ENCODE measurements at places on chromosomes 4 and X. TPM values are rescaled to one million over a fixed set of nuclear protein-coding genes. Genes with fewer than 3 reads are reported as not detected.

- H3K4me3 ChIP-seq, result no peak overlapping the region
- H3K27me3 ChIP-seq, result no peaks in the 10 kb centered on the region
- no peaks in the 10 kb centered on the region for H3K36me3 ChIP-seq
- DNase-seq, result peak; percentile 2
- H3K4me1 ChIP-seq, result no peaks in the 10 kb centered on the region
Measured at GRCh38 chr4:103591841-103592240, 127.9 kb downstream of the TACR3 start.

DNA sequence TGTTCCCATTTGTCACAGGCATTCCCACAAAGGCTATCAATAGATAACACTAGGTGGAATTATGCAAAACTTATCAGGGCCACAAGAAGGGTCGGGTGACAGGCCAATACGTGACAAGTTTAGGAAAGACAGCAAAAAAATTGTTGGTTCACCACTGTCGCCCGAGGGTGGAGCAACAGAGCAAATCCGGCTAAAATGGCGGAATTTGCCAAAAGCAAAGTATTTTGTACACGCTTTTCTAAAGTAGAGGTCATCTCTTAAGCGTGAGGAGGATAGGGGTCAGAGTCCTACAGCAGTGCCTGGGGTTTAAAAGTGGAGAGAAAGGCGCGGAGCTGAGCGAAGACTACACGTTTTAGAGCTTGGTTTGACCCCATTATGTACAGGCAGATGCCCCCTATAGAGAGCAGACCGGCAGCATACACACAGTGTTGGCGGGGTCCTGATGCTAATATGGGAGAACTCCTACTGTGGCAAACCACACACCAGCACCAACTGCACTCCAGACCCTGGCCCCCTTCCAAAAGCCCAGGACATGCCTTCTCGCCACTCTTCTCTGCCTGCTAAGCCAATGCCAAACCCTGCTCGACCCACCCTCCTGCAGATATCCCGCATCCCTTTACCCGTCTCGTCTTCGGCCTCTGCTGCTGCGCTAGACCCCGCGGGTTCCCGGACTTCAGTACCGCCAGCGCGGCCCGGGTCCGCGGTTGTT, 733 bp downstream of the CCNA2 start:
- H3K27me3 ChIP-seq, result no peaks in the 10 kb centered on the region
- peaks cover 2% of the 10 kb centered on the region for H3K4me1 ChIP-seq
- H3K27ac ChIP-seq, result no peak overlapping the region
- peaks cover 8% of the 10 kb centered on the region for H3K36me3 ChIP-seq
- peak; percentile 49 for DNase-seq

- peak; percentile 31 for DNase-seq
- no peaks in the 10 kb centered on the region for H3K27me3 ChIP-seq
- no peak overlapping the region for H3K27ac ChIP-seq
Measured at GRCh38 chrX:76147106-76147505, 25.8 kb upstream of the PBDC1 start.

- H3K4me1 ChIP-seq, result no peaks in the 10 kb centered on the region
- no peak overlapping the region for H3K27ac ChIP-seq
- no peaks in the 10 kb centered on the region for H3K27me3 ChIP-seq
- no peak overlapping the region for H3K4me3 ChIP-seq
- H3K36me3 ChIP-seq, result no peaks in the 10 kb centered on the region
- DNase-seq, result no peak
Measured at GRCh38 chrX:63258144-63258543, 93.0 kb downstream of the SPIN4 start.

DNA sequence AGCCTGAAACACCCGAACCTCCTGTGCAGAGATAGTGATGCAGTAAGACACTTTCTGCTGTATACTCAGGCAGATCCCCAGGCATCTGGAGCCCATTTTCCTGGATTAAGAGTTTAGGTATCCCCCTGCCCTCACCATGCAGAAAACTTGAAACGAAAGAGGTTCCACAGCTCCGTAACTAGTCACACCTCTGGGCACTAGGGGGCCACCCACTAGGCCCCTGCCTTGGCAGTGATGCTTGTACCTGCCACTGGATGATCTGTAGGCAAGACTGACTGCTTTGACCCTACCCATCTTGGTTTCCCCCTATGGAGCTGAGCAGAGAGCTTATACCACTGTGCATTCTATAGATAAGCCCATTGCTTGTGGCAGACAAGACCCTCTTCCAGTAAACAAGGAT, 940.6 kb downstream of the PCDH19 start:
- H3K4me3 ChIP-seq, result no peak overlapping the region
- DNase-seq, result no peak
- H3K4me1 ChIP-seq, result no peaks in the 10 kb centered on the region
- no peaks in the 10 kb centered on the region for H3K36me3 ChIP-seq

DNA sequence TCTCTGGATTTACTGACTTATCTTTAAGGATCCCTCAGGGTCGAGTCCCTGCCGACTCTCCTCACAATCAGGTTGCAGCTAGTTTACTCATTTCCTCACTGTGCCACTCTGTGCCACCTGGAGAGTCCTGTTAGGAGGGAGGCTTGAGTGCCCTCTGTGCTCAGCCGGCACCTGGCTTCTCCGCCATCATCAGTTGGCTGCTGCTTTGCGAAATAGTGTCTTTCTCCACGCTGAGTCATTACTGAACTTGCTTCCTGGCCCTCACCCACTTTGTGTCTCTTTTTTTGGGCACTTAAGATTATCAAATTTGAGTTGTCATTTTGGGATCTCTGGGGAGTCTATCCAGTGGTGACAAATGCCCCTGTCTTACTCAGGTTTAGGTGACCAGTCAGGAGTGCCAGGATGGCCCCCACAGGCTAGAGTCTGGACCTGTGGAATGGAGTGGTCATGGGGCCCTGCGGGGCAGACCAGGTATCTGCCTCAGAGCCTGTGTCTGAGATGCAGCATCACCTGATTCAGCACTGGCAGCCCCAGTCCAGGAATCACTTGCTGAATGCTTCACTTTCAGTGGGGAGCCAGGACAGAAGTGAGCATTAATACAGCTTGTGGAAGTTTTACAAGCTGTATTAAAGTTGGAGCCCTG, 37.7 kb downstream of the JADE1 start:
- H3K27ac ChIP-seq, result no peak overlapping the region
- H3K36me3 ChIP-seq, result peaks cover 15% of the 10 kb centered on the region
- H3K4me1 ChIP-seq, result no peaks in the 10 kb centered on the region
- no peak for DNase-seq

DNA sequence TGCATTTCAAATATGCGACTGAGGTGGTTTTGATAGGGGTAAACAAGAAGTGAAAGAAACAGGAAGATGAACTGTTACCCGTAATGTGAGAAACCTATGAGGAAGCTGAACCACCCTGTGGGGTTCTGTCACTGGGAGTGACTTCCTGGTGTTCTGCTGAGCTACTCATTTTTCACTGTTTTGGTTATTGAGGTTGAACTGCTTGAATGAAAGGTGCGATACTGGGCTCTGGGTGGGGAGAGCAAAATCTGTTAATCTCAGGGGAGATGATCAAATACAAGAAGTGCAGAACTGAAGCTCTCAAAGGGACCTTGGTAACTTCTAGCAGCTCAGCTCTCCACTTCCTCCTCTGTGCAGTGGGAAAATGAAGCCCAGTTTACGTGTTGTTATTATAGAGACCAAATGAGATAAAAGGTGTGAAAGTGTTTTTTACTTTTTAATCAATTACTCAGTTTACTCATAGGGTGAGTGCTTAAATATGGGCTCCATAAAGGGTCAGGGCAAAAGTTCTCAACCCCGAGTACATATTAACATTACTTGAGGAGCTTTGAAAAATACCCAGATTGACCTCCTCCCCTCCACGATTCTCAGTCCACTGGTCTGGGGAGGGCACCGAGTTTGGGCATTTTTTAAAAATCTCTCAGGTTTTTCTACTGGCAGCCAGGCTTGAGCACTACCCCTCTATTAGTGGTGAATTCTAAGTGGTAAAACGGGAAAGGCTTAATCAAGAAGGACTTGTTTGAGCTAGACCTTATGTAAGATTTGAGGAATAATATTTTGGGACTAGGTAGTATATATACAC, 66.7 kb downstream of the COQ2 start:
- H3K4me1 ChIP-seq, result no peaks in the 10 kb centered on the region
- H3K27ac ChIP-seq, result peak overlapping the region; percentile 28
- no peaks in the 10 kb centered on the region for H3K27me3 ChIP-seq
- DNase-seq, result peak; percentile 4

- DNase-seq, result peak; percentile 2
- H3K4me3 ChIP-seq, result no peak overlapping the region
- no peaks in the 10 kb centered on the region for H3K27me3 ChIP-seq
- H3K4me1 ChIP-seq, result no peaks in the 10 kb centered on the region
- no peak overlapping the region for H3K27ac ChIP-seq
- no peaks in the 10 kb centered on the region for H3K36me3 ChIP-seq
Measured at GRCh38 chr4:189974056-189974455, 33.4 kb downstream of the FRG1 start.

GRCh38 chr4:173167758-173168395, 734 bp upstream of the GALNT7 start:
- no peak overlapping the region for H3K27ac ChIP-seq
- peak; percentile 61 for DNase-seq
- no peaks in the 10 kb centered on the region for H3K36me3 ChIP-seq
- no peaks in the 10 kb centered on the region for H3K4me1 ChIP-seq

DNA sequence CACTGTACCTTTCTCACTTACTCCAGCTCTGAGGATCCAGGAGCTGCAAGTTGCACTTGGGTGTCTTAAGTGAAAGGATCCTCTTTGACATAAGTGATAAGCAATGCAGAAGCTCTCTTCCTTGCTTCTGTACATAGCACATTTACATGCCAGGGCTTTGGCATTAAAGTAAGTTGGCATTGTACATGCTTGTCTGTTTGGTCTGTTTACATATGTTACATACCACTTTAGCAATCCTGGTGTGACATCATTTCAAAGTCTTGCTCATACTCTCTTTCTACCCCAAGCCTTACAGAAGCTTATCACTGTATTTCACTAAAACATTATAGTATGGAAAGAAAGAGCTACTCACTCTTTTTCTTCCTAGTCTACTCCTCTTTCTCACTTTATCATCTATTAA, 2548.3 kb downstream of the ARAP2 start:
- no peaks in the 10 kb centered on the region for H3K27me3 ChIP-seq
- no peak overlapping the region for H3K4me3 ChIP-seq
- no peak overlapping the region for H3K27ac ChIP-seq
- DNase-seq, result no peak

DNA sequence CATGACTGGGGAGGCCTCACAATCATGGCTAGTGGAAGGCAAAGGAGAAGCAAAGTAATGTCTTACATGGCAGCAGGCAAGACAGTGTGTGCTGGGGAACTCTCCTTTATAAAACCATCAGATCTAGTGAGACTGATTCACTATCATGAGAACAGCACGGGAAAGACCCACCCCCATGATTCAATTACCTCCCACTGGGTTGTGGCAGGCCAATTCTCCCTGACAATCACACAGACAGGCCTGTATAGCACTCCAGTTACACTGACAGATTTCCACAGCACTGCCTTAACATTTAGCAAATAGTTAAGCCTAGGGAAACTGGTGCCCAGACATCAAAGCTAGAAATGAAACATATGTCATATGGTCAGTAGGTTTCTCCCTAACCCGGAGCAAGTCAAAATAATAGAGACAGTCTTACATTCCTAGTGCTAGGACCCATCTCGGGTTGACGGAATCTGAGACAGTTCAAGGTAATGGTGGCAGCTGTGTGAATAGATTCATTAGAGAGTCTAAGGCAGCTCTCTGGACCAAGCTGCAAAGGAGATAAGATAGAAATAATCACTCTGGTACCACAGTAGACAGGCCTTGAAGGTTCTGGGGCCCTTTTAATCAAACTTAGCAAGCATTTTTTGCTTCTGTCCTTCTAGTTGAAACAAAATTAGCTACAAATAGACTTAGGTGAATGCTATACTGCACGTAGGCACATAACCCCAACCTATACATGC, 9.4 kb upstream of the HERC5 start:
- H3K4me1 ChIP-seq, result no peaks in the 10 kb centered on the region
- DNase-seq, result peak; percentile 71
- H3K27ac ChIP-seq, result no peak overlapping the region

DNA sequence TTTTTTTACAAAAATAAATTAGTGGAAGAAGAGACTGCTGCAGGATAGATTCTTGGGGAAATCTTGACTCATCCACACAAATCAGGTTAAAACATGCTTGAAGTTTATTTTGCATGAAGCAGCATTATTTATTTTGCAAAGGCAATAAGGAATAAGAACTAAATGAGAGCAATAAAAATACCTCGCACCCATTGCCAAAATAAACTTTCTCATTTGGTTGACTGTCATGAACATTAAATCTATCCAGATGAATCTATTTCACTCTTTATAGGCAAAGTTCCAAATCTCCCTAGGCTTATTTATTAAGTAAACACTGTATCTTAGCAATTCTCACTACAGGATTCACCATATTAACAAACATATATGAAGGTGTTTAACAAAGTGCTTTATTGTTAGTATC, 58.9 kb downstream of the HOPX start:
- H3K4me1 ChIP-seq, result no peaks in the 10 kb centered on the region
- H3K36me3 ChIP-seq, result no peaks in the 10 kb centered on the region
- H3K27ac ChIP-seq, result no peak overlapping the region
- no peaks in the 10 kb centered on the region for H3K27me3 ChIP-seq
- H3K4me3 ChIP-seq, result no peak overlapping the region
- DNase-seq, result no peak

DNA sequence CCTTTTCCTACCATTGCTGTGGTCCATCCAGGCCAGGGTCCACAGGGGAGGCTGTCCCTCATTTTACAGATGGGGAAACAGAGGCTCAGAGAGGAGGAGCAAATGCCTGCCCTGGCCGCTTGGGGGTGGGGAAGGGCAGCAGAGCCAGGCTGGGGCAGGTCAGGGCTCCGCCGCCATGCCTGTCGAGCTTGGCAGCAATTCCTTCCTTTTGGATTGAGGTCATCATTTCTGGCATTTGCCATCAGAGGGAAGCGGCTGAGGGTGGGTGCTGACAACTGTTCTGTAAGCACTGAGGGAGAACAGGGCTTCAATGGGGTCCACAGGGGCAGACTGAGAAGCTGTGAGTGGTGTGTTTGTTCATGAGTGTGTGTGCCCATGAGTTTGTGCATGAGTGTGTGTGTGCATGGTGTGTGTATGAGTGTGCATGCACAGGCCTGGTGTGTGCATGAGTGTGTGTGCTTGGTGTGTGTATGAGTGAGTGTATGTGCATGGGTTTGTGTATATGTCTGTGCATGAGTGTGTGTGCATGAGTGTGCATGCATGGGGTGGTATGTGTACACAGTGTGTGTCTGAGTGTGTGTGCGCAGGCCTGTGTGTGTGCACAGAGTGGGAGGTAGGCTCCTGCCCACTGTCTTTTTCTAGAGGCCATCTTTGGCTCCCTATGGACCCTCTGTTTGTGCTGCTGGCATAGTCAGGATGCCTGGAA, 115.2 kb downstream of the SORCS2 start:
- DNase-seq, result peak; percentile 31
- H3K4me1 ChIP-seq, result no peaks in the 10 kb centered on the region

DNA sequence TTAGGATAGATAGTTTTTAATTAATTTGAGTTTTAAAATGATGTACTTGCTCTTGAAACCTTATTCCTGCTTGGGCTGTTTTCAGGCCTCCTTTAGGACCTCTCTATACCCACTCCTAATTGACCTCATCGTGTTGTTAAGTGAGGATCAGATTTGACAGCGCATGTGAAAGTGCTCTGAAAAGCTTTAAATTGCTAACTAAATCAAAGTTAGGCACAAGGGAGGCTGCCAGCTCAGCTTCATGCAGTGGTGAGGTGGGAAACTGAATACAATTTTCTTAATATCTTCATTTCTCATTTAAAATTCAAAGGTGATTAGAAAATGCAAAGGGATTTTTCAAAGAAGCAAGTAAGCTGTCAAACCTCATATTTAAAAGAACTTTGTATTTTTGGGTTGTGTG, 20.0 kb downstream of the FHDC1 start:
- H3K4me3 ChIP-seq, result no peak overlapping the region
- DNase-seq, result no peak
- H3K27ac ChIP-seq, result no peak overlapping the region
- H3K4me1 ChIP-seq, result peaks cover 33% of the 10 kb centered on the region
- peaks cover 6% of the 10 kb centered on the region for H3K36me3 ChIP-seq
- H3K27me3 ChIP-seq, result no peaks in the 10 kb centered on the region

MECP2 gene
- polyA plus RNA-seq, result 24.5 TPM

TREX2 gene
- polyA plus RNA-seq, result 0.61 TPM

ADRA2C gene
- 1.6 TPM for polyA plus RNA-seq

DSPP gene
- not detected for polyA plus RNA-seq

HTN1 gene
- polyA plus RNA-seq, result not detected

All from lung (tissue), 17 donors.